ENCODE measurements at places on chromosomes 4 and X. TPM values are rescaled to one million over a fixed set of nuclear protein-coding genes. Genes with fewer than 3 reads are reported as not detected.

BDH2 gene
- 25.4 TPM for total RNA-seq

EGF gene
- total RNA-seq, result 13.1 TPM

SH3TC1 gene
- 11.2 TPM for total RNA-seq

PASD1 gene
- total RNA-seq, result not detected

SRPX2 gene
- total RNA-seq, result 9.7 TPM

TMEM187 gene
- total RNA-seq, result 6.9 TPM

NEK1 gene
- total RNA-seq, result 13.8 TPM

IL9R gene
- total RNA-seq, result not detected

MBNL3 gene
- 27.5 TPM for total RNA-seq

BRS3 gene
- not detected for total RNA-seq

CSAG2 gene
- total RNA-seq, result not detected

HSFX1 gene
- total RNA-seq, result 1.7 TPM

DNA sequence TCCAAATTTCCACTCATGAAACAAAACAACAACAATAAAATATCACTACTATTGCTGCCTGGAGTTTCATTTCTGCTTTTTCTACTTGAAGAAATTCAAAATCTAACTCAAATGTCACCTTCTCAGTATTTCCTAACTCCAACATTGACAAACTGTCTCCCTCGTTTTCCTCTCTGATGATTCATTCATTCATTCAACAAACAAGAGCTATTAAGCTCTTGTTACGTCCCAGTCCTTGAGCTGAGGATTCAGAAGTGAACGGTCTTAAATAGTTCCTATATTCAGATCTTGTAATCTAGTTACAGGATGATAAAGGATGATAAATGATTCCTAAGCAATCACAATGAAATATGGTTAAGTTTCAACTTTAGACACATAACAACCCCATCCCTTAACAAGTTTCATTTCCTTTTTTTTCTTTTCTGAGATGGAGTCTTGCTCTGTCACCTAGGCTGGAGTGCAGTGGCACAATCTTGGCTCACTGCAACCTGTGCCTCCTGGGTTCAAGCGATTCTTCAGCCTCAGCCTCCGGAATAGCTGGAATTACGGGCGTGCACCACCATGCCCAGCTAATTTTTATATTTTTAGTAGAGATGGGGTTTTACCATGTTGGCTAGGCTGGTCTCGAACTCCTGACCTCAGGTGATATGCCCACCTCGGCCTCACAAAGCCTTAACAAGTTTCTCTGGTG, 1.7 kb downstream of the SLC9B2 start:
- no peak for DNase-seq

DNA sequence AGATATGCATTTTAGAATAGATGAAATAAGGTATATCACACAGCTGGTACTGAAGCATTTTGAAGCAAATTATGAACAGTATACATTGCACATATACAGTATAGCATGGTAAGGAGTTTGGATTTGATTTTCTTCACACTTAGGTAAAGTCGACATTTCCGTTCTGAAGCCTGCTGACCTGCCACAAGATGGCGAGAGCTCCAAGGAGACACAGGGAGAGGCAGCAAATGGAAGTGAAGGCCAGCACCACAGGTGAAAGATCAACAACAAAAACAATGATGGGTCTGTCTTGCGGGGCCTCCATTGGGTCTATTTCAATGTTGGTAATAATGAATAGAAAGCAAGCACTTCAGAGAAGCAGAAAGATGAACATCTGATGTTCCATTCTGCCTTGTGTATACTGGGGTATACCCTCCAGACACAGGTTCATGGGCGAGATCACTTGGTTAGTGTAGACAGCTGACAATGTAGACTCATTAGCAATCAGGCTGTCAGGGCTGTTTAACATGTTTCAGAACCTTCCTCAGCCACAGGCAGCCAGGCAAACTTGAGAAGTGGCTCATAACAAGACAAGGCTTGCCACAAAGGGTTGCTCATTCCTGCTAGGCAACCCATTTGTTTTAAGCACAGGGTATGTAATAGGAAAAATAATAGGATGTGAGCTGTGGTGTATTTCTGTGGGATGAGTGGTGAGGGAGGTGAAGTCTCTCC, 21.4 kb upstream of the NOX1 start:
- DNase-seq, result no peak

DNA sequence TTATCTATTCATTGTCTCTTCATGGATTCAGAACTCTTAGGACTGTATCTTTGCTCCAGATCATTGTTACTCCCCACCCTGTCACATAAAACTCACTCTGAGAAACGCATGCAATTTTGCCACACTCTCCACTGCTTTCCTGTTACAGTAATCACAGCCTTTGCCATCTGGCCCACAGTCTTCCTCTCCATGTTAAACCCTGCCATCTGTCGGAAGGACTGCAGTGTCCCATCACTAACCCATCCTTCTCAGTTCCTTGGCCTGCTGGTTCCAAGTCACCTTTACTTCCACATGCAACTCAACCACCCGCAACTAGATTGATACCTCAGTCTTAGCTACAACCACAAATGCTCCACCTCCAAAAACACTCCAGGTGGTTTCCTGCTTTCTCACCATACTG, 308.7 kb upstream of the FAM241A start:
- DNase-seq, result no peak

DNA sequence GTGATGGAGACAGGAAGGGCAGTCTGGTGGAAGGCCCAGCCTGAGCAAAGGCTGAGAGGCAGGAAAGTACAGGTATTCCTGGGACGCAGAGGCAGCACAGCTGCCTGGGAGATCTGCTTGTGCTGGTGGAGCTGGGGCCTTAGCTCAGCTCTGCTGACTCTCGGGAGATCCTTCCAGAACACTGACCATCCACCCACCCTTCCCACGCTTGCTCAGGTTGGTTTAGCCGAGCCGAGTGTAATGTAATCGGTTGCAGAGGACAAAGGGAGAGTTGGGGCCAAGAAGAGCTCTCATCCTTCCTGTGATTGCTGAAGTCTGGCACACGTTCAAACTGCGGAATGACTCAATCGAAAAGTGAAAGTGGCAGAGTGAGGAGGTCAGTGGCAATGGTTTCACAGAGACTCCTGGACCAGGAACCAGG, 43.1 kb upstream of the GPR78 start:
- no peak for DNase-seq

- DNase-seq, result no peak
These were observed 49.5 kb downstream of the CAMK2D start for GRCh38 chr4:113711883-113712662.

- DNase-seq, result no peak
These were observed 31.9 kb downstream of the CLDN2 start for GRCh38 chrX:106952089-106952488.

- DNase-seq, result no peak
These were observed 301.1 kb downstream of the FRMPD4 start for GRCh38 chrX:12439416-12439815.

DNA sequence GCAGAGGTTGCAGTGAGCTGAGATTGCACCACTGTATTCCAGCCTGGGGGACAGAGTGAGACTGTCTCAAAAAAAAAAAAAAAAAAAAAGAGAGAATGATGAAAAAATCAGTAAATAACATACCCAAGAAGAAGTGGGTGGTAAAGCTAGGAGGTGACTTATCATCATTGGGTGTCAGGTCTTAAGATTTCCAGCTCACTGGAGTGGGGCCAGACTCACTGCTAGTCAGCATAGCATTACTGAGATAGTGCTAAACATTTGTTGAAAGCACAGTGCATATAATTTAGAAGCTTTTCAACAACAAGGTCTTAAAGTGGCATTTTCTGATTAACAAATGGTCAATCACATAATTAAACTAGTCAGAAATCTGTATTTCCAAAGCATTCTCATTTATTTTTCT, 221.8 kb upstream of the GYPA start:
- DNase-seq, result no peak

DNA sequence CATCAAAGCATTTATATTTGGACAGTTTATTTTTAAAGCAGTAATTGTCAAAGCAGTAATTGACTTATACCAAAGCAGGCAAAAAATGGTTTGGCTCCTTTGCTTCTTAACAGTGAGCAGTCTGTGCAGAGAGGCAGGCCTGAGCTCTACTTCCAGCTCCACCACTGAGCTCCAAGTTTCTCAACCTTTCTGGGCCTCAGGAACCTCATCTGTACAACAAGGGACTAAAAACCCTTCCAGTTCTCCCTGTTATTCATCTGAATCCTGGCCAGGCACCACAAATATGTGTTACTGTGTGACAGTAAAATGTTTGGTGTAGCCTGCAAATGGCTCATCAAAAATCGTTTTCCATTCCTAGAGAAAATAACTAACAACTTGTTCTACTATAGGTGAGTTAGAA, 88.7 kb upstream of the TTC29 start:
- no peak for DNase-seq

DNA sequence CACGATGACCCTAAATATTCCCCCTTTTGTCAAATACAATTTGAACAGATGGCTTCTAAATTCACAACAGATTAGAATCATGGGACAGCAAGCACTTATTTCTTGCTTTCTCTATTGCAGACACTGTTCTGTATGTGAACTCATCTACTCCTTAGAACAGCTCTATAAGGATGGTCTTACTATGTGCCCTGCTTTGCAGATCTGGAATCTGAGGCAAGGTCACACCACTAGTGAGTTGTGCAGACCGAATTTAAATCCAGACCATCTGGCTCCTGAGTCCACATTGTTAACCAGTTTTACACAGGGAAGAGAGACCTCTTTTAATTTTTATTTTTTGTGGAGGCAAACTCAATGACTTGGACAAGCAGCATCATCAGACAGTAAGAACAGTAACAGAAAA, 50.2 kb downstream of the GPRIN3 start:
- DNase-seq, result no peak

DNA sequence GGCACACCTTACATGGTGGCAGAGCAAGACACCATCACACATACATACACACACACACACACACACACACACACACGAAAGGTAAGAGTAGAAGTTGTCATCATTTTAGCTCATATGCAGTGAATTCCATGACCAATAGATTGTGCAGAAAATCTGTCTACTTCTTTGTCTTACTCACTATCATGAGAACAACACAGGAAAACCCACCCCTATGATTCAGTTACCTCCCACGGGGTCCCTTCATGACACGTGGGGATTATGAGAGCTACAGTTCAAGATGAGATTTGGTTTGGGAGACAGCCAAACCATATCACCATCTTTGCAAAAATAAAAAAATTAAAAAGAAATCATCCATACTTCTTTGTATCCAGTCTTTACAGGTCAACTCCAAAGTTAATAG, 221.1 kb downstream of the BMPR1B start:
- no peak for DNase-seq

DNA sequence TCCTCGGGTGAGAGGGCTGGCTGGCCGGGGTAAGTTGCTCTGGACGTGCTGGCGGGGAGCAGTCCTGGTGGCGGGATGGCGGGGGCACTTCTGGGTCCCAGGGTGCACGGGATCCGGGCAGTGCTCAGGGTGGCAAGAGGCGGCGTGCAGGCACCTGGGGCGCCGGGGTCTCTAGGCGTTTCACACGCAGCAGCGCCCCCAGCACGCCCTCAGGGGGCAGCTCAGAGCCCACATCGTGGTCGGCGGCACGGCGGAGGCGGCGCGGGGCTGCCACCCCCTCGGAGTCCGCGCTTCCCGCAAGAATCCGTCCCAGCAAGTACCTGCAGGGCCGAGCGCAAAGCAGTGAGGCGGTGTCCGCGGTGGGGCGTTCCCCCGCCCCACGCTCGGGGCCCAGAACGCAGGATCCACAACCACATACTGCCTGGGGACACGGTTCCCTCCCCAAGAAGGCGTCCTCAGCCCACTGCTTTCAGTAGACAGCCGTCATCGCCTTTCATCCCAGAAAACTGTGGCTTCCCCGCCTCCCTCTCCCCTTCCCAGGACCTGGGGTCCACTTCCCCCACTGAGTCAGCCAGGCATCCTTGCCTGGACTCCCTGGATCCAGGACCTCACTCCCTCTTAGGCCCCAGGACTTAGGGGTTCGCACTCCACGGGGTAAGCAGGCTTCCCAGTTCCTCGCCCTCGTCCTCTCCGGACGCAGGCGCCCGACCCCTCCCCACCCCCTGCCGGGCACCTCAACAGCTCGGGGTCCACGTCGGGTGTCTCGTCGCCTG, 4.1 kb downstream of the PCSK1N start:
- no peak for DNase-seq

GRCh38 chr4:156146571-156146970, 192.9 kb upstream of the CTSO start:
- no peak for DNase-seq

DNA sequence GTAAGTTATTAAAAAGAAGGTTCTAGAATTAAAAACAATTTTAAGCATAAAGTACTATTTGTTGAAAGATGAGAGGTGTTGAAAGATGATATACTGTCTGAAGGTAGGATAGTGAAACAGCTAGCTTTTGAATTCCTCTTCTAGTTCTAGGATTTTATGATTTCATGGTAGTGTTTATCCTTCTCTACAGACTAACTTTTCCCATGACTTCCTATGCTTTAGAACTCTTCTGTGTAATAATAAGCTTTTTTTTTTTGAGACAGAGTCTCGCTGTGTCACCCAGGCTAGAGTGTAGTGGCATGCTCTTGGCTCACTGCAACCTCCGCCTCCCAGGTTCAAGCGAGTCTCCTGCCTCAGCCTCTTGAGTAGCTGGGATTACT, 96.0 kb upstream of the NUDT6 start:
- no peak for DNase-seq

DNA sequence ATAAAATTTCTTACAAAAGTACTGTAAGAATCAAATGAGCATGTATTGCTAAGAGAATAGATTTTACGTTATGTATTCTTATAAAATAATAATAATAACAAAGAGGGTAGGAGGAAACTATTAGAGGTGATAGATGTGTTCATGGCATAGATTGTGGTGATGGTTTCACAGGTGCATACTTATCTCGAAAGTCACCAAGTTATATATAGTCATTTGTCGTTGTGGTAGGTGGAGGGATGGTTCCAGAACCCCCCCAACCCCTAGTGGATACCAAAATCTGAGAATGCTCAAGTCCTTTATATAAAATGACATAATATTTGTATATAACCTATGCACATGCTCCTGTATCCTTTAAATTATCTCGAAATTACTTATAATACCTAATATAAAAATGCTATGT, 36.7 kb upstream of the H2AZ1 start:
- DNase-seq, result no peak

DNA sequence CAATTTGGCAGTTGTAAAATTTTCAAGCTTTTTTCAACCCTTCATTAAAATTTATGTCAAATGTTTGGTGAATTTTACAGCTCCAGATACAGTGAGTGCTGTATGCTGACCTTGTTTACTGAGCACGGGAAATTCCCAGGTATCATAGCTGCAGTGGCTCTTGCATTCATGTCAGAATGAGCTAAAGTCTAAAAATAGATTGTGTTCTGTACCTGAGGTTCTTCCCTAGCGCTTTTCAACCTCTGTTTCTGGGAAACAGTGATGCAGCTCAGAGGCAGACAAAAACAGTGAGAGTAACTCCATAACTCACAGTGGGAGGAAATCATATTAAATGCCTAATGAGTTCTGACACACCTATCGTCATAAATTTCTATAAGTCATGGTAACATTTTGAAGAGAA, 393.8 kb upstream of the GNPDA2 start:
- DNase-seq, result no peak

GRCh38 chr4:149841686-149842085, 26.0 kb upstream of the IQCM start:
- DNase-seq, result no peak
